ENCODE measurements at places on chromosomes 6 and 20.

DNA sequence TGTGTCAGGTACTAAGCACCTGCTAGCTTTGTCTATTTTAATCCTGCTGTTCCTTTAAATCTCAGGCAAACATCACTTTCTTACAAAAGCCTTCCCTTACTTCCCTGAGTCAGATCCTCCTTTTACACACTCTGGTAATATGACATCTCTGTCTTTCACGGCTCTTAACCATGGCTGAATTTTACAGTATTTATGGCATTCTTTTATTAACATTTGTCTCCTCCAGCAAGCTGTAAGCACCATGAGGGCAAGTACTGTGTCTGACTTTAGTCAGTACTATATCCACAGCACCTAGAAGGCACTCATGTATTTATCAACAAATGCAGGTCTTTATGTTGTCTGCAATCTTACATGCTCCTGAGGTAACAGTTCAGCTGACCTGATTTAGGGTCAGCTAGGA is 33.7 kb upstream of the HBS1L start:
- no peak for DNase-seq

DNA sequence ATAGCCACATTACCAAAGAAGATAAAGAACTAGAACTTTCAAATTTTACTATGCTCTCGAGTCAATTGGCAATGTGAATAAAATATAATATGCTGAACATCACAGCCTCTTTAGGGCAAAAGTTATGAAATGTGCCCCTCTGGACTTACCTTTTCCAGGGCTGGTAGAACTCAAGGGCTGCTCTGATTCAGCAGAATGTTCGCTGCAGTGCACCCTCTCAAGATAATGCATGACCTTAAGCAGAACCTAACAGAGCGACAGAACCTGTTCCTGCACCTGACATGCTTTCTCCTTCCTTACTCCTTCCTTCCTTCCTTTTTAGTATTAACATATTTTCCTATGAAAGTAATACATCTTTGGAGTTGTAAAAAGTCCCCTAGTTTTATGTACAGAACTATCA is 65.4 kb upstream of the STXBP5 start:
- no peak for DNase-seq

DNA sequence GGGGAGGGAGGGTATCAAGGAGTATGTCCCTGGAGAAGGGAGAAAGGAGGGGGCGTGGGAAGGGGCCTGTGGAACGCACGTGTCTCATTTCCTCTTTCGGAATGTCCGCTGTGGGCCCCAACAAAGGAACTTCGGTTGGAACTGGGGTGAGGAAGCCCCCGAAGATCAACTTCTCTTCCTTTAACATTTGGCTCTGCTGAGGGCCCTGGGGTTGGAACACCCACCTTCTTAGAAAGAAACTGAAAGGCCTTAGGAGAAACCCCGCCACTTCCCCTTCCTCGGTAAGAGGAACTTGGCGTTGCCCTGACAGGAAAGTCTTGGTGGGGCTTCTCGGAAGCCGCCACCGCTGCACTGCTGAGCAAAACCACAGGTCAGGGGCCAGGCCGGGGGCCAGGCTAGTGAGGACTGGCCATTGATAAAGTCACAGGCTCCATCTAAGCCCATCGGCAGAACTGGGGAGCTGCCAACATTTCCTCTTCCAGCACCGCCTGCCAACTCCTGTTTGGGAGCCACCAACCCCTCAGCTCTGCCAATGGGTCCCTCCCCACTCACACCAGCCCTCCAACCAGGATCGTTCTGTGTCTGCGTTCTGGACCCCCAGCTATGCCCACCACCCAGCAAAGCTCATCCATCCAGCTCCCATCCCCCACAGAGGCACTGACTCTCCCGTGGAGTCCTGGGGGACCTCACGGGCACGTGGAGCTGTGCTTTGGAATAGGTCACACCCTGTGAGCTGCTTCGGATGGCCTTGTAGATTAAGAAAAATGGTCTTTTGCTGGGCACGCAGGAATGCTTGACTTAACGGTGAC is 44.8 kb downstream of the FGD2 start:
- DNase-seq = no peak

- peak; percentile 3 for DNase-seq
Observed at GRCh38 chr6:19070520-19070919, 683.4 kb downstream of the RNF144B start.

DNA sequence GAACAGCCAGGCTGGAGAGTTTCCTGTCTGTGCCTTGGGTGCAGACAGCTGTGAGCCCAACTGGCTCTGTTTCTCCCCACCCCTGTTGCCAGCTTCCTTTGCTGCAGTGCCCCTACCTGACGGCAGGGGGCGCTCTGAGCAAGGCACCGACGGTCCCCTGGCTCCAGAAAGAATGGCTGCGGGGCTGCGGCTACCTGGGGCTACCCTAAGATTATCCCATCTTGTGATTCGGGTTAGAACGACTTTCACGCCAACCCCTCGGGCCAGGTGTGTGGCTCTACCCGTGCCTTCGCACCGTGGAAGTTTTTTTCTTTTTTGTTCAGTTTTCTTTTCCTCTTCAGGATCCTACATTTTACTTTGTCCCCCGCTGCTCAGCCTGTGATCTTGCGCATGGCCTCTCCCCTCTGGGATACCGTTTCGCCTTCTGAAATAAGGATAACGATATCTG is 33.4 kb upstream of the AAR2 start:
- peak; percentile 68 for DNase-seq

DNA sequence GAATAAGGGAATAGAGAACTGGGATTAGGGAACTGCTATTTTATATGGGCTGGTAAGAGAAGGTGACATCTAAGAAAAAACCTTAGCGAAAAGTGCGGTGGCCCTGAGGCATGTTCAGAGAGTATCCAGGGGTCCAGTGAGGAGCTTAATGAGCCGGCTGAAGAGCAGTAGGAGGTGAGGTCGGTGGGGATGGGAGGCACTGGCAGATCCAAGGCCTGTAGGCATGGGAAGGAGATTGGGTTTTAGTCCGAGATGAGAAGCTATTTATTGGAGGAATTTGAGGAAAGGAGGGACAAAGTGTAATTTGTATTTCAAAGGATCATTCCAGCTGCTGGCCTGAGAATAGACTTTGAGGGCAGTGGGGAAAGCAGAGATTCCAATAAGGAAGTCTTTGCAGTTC is 123.8 kb downstream of the QKI start:
- no peak for DNase-seq

DNA sequence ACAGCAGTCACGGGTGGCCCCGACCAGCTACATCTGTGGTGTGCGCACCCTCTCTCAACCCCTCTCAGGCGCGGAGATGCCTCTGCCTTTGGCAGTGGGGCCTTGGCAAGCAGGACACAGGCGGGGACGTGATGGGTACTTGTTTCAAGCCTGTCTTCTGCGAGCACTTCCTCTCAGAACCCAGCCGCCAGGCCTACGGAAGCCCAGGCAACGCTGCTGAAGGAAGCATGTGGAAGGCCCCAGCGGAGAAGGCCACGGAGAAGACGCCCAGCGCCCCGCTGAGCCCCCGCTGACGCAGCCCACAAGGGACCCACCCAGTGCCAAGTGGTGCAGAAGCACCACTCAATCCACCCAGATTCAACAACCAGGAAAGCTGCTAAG is 13.0 kb downstream of the SERPINB6 start:
- DNase-seq = no peak

- no peak for DNase-seq
Observed at GRCh38 chr20:44187772-44188709, 1.1 kb upstream of the JPH2 start.

GRCh38 chr20:9919271-9920014 is 80.6 kb upstream of the PAK5 start:
- no peak for DNase-seq

- DNase-seq = no peak
Observed at GRCh38 chr6:6270948-6271535, 49.4 kb downstream of the F13A1 start.

DNA sequence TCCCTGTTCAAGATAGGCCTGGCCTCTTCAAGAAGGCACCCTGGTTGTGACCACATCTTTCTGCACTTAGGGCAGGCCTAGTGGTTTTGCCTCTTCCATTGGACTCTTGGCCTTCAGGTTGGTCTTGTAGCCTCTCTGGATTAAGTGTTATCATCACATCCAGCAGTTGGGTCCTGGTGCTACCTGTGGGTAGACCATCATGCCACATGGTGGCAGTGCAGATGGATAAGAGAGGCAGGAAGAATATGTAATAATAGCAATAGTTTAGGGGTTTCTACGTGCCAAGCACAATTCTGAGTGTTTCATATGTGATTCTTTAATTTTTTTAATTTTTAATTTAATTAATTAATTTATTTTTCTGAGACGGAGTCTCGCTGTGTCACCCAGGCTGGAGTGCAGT is 28.5 kb upstream of the SNRPB2 start:
- DNase-seq = no peak

DNA sequence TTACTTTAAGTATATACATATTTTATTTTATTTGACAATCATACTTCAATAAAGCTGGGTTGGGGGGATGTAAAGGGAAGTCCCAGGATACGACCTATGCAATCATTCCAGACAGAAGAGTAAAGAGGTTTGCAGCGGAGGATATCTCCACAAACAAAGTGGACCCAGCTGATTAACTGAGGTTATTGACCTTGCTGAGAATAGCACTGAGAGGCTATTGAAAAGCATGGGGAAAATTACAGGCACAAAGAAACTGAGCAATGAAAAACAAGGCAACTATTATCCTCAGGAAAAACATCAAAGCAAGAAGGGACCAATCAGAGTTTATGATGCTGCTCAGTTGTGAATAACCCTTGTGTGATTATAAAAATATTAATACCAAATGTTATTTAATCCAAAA is 32.6 kb downstream of the SERPINB1 start:
- no peak for DNase-seq

DNA sequence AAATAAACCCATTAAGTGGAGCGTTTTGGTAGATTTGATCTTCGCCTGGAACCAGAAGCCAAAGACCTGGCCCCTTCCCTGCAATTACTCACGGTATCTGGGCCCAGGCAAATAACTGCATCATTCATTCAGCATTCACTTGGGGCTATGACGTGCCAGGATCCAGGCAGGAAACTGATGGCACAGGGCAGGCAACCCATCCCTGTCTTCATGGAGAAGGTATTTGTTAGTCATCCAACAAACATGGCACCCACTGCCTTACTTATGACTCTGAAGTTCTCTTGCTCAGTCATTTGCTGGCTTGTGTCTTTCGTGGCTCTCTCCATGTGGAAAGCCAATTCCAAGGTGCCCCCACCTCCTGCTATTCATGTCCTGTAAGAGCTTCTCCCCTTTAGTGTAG is 232.4 kb downstream of the BMP7 start:
- no peak for DNase-seq

DNA sequence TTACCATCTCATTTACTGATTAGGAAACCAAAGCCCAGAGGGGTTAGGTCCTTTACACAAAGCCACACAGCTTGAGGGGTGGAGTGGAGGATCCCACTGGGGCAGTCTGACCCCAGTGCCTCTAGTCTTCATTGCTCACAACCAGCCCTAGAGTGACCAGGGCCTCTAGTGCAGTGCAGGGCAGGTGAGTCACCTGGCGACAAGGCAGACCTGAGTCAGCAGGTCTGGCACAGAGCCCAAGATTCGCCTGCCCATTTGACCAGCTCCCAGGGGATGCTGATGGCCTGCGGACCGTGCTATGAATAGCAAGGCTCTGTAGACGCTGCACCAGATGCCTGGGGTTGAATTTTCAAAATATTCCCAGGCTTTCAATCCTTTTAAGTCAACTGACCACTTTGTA is 29.9 kb downstream of the CDH26 start:
- no peak for DNase-seq

DNA sequence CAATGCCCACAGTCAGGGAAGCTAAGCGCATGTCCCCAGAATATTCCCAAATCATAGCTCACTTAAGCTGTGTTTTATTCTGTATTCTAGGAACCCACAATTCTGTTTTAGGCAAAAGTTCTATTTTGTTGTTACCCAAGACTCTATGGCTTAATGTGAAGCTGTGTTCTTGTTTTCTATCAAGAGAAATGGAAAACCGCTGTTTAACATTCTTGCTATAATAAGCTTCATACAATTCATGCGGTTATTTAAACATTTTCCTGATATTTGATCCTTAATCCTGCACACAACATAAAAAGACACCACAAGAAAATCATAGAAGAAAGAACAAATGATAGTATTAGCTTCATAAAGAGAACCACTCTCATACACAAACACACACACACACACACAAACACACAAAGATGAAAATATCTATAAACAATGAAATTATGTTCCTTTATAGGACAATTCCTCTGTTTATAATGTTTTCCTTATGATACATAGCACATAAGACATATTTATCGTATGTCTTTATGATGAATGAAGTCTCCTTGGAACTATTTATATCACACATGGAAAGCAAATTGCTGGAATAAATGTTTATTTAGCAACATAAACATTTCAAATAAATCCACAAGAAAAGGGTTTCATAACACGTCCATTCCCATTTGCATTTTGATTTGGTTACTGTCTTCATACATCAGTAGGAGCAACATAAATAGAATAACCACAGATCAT is 16.4 kb upstream of the COL21A1 start:
- no peak for DNase-seq

DNA sequence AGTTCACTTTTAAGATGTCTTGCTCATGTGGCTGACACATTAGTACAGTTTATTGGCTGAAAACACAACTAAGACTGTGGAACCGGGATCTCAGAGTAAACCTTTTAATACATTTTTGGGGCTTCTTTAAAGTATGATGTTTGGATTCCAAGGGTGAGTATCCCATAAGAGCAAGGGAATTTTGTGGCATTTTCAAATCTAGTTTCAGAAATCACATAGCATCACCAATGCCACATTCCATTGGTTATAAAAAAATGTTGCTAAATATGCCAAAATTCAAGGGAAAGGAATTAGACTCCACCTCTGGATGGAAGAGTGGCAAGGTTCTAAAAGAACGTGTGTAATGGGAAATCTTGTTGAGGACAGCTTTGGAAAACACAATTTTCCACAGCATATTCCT is 338.6 kb downstream of the COL12A1 start:
- no peak for DNase-seq

DNA sequence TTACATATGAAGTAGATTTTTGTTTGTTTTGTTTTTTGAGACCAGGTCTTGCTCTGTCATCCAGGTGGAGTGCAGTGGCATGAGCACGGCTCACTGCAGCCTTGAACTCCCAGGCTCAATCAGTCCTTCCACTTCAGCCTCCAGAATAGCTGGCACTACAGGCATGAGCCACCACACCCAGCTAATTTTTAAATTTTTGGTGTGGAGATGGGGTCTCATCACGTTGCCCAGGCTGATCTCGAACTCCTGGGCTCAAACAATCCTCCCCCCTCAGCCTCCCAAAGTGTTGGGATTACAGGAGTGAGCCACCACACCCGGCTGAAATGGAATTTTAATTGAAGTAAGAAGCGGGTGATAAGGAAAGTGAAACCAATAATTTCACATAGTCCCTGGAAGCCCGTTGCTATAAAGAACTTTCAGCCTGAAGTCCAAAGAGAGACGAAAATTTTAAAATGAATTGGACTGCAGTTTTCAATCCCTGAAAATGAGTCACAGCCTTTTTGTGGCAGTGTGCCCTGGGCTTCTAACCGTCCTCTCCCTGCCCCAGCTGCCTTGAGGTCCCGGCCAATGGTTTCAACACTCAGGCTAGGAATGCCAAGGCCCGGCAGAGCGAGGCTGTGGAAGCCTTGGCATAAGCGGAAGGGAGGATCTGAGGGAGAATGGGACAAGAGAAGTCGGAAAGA is 757 bp downstream of the RAET1E start:
- no peak for DNase-seq
